ENCODE measurements at places on chromosomes 2 and 18.

DNA sequence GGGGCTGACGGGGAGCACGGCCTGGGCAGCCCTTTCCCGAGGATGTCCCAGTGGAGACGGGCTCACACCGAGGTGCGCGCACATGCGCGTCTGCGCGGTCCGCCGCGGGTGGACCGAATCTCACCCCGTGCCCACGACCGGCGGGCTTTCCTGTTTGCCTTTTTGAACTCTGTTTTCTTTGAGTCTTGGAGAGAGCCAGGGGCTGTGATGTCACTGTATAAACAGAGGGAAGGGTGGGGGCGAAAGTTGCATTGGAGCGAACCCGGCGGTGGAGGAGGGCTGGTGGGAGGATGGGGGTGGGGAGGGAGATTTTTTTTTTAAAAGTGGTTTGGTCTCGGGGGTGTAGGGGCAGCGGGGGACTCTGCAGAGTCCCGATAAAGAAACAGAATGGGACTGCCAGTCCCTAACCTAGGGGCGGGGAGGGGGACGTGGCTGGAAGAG, 141.2 kb upstream of the CTAGE1 start:
- no peak for DNase-seq

GRCh38 chr2:138620431-138620830, 118.9 kb downstream of the SPOPL start:
- no peak for DNase-seq

DNA sequence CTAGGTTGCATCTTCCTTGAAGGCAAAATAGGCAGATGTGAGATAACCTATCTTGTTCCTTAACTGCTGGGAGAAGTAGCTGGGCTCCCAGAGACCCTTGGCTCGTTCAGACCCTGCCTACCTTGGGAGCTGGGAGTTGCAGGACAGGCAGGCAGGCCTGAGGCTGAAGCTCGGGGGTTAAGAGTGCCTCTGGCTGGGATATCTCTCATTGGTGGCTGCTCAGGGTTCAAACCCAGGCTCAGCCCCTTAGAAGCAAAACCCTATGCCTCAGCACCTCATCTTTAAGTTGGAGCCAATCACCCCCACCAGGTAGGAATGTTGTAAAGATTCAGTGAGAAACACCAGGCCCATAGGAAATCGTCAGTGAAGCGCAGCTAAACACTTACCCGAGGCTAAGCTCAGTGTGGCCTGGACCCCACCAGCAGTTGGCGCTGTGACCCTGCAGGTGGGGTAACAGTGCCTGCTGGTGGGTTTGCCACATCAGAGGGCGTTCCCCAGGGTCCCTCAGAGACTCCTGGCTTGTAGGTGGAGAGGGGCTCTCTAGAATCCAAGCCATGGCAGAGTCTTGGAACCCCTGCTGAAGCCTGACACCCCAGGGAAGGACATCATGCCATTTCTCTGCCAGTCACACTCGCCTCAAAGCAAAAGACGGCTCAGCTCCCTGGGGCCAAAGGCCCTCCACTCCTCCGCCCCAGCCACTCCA, 54.6 kb upstream of the GPR17 start:
- peak; percentile 59 for DNase-seq

DNA sequence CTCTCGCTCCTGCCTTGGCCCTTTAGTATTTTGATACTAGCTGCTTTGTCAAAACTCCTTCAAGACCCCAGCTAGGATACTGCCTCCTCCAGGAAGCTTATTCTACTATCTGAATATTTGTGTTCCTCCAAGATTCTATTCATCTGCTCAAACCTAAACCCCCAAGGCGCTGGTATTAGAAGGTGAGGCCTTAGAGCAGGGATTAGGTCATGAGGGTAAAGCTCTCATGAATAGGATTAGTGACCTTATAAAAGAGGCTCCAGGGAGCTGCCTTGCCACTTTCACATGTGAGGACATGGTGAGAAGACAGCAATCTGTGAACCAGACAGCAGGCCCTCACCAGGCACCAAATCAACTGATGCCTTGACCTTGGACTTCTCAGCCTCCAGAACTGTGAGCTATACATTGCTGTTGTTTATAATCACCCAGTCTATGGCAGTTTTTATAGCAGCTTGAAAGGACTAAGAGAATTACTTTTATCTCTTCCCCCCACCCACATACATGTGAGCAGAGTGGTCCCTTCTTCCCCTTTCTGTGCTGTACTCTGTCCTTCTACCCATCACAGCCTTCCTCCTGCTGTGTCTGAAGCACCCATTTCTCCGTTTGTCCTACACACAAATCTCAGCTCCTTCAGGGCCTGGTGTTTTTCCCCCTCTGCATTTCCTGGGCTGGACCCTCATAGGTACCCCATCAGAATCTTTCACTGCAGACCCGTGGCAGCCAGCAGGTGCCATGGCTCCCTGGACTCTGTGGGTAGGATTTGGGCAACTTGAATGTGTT, 54.5 kb downstream of the HS1BP3 start:
- no peak for DNase-seq

DNA sequence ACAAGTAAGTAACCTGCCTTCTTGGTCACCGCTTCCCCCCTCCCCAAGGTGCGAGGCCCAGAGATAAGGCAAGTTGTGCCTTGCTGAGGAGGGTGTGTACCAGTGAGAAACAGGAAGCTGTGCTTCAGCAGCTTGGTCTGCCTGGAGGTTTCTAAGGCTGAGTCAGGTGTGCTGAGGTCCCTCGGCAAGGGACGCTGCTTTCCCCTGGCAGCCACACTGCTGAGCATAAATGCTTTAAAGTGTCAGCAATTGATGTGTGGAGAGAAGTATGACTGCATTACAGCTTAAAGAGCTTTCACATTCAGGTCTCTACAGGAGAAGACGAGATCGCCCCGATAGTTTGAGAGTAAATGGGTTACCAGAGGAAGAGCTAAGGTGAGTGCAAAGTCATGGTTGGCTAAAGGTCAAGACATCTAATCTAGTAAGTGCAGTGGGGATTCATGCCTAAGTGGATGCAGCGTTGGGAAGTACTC, 86.9 kb downstream of the LIMS1 start:
- peak; percentile 56 for DNase-seq

Measured in Kasumi-1 (cell line).